ENCODE measurements at places on chromosomes 4 and X. TPM values are rescaled to one million over a fixed set of nuclear protein-coding genes. Genes with fewer than 3 reads are reported as not detected.

- DNase-seq, result no peak
- no peaks in the 10 kb centered on the region for H3K27me3 ChIP-seq
- no peak overlapping the region for H3K27ac ChIP-seq
These were observed 7.5 kb upstream of the BMP2K start for GRCh38 chr4:78768452-78769180.

Gene SPATA18
- total RNA-seq, result 4.0 TPM

GRCh38 chr4:71187404-71188155 lies 151.2 kb upstream of the SLC4A4 start:
- H3K4me1 ChIP-seq, result peaks cover 14% of the 10 kb centered on the region
- DNase-seq, result peak; percentile 31
- peak overlapping the region; percentile 67 for H3K4me3 ChIP-seq
- no peaks in the 10 kb centered on the region for H3K36me3 ChIP-seq
- peak overlapping the region; percentile 86 for H3K27ac ChIP-seq

GRCh38 chrX:13547671-13548070 lies 21.7 kb upstream of the EGFL6 start:
- DNase-seq, result no peak
- no peak overlapping the region for H3K4me3 ChIP-seq
- H3K4me1 ChIP-seq, result no peaks in the 10 kb centered on the region
- no peaks in the 10 kb centered on the region for H3K36me3 ChIP-seq

GRCh38 chrX:49041744-49042580 lies 1.2 kb downstream of the TFE3 start:
- peaks cover 4% of the 10 kb centered on the region for H3K4me1 ChIP-seq
- no peaks in the 10 kb centered on the region for H3K27me3 ChIP-seq
- peaks cover 6% of the 10 kb centered on the region for H3K36me3 ChIP-seq
- no peak for DNase-seq
- no peak overlapping the region for H3K4me3 ChIP-seq
- H3K27ac ChIP-seq, result peak overlapping the region; percentile 65

Gene BEX1
- 21.8 TPM for total RNA-seq

Gene C1QTNF7
- total RNA-seq, result 0.03 TPM

- H3K36me3 ChIP-seq, result no peaks in the 10 kb centered on the region
- H3K27me3 ChIP-seq, result no peaks in the 10 kb centered on the region
- H3K27ac ChIP-seq, result no peak overlapping the region
- DNase-seq, result no peak
- H3K4me3 ChIP-seq, result no peak overlapping the region
These were observed 60.4 kb downstream of the SORCS2 start for GRCh38 chr4:7252510-7253340.

DNA sequence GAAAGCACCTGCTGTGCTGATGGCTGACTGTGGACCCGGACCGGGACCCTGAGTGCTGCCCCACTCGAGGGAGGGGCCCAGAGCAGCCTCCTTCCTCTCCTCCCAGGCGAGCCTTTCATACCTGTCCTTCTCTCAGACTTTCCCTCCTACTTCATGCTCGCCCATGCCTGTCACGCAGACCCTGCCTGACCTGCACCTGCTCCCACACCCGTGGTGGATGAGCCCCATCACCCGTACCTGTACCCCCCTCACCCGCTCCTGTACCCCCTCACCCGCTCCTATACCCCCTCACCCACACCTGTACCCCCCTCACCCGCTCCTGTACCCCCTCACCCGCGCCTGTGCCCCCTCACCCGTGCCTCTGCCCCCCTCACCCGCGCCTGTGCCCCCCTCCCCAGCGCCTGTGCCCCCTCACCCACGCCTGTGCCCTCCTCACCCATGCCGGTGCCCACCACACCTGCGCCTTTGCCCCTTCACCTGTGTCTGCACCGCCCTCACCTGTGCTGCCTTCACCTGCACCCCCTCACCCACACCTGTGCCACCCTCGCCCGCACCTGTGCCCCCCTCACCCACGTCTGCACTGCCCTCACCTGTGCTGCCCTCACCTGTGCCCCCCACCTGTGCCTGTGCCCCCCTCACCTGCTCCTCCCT lies 5.8 kb downstream of the MAEA start:
- H3K27me3 ChIP-seq, result no peaks in the 10 kb centered on the region
- H3K4me1 ChIP-seq, result peaks cover 28% of the 10 kb centered on the region

Gene TEX13D
- not detected for total RNA-seq

- H3K27me3 ChIP-seq, result no peaks in the 10 kb centered on the region
- H3K27ac ChIP-seq, result no peak overlapping the region
- H3K36me3 ChIP-seq, result no peaks in the 10 kb centered on the region
- H3K4me3 ChIP-seq, result no peak overlapping the region
- H3K4me1 ChIP-seq, result no peaks in the 10 kb centered on the region
These were observed 203.5 kb downstream of the PPARGC1A start for GRCh38 chr4:23686169-23686897.

Gene BMPR1B
- total RNA-seq, result 1.6 TPM

Gene CLCN4
- total RNA-seq, result 1.3 TPM

DNA sequence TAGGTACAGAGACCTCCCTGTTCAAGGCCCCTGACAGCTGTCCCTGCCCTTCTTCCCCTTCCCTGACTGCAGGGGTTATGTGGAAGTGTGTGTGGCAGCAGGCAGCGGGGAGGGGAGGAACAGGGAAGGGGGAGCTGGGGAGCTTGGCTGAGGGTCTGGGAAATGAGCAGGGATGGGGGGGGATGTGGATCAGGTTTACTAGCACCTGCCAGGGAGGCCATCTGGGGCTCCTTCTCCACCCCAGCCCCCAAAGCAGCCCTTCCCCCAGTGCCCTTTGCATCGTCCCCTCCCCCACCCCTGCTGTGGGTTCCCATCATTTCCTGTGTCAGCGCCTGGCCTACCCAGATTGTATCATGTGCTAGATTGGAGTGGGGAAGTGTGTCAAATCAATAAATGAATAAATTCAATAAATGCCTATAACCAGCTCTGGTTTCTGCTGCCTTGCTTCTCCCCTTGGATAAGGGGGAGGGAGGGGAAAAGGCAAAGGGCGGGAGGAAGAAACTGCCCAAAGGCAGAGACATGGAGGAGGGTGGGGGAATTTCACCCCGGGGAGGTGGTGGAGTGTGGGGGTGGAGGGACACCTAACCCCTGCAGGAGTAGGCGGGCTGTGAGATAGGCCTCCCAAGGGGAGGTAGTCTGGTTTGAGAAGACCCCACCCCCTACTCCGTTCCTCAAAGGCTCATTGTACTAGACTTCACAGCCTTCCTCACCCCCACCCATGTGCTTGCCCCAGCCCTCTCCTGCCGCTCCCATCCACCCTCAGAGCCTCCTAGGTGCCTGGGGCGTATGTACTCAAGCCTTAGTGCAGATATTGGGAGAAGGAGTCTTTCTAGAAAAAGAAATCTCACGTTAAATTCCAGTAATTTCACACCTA lies 3.2 kb downstream of the CXorf65 start:
- H3K27me3 ChIP-seq, result no peaks in the 10 kb centered on the region
- H3K27ac ChIP-seq, result no peak overlapping the region
- H3K4me3 ChIP-seq, result no peak overlapping the region
- H3K4me1 ChIP-seq, result no peaks in the 10 kb centered on the region
- no peaks in the 10 kb centered on the region for H3K36me3 ChIP-seq
- no peak for DNase-seq

Gene VCX3A
- total RNA-seq, result not detected

GRCh38 chrX:95974096-95974470 lies 710.6 kb upstream of the DIAPH2 start:
- H3K36me3 ChIP-seq, result no peaks in the 10 kb centered on the region
- no peak overlapping the region for H3K4me3 ChIP-seq
- H3K27me3 ChIP-seq, result no peaks in the 10 kb centered on the region
- H3K27ac ChIP-seq, result no peak overlapping the region

Gene IL13RA2
- total RNA-seq, result not detected

- no peaks in the 10 kb centered on the region for H3K4me1 ChIP-seq
- DNase-seq, result no peak
- H3K4me3 ChIP-seq, result peak overlapping the region; percentile 45
These were observed 191.2 kb downstream of the RRAGB start for GRCh38 chrX:55908661-55909212.

Gene PALLD
- 4.4 TPM for total RNA-seq

Gene HTN1
- not detected for total RNA-seq

Gene SSX2
- not detected for total RNA-seq

DNA sequence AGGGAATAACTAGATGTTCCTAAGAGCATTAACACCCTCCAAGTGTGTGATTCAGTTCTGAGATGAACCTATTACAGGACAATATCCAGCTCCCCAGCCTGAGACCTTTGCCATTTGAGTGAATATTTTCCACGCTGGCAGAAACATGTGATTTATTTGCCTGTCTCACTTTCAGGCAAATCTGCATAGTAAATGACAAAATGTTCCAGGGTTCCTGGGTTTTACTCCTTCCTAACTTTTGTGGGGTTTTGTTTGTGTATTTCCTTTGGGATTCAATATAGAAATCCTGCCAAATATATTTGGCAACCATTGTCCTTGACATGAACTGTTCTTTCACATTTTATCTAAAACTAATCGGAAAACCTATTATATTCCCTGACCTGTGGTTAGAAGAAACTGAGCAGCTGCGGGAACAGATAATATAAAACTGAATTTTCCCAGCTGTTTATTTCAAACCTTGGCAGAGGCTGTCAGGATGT lies 12.5 kb downstream of the F8 start:
- peak overlapping the region; percentile 24 for H3K27ac ChIP-seq
- DNase-seq, result no peak
- H3K27me3 ChIP-seq, result no peaks in the 10 kb centered on the region
- no peaks in the 10 kb centered on the region for H3K36me3 ChIP-seq
- H3K4me1 ChIP-seq, result peaks cover 18% of the 10 kb centered on the region
- no peak overlapping the region for H3K4me3 ChIP-seq

Gene TACR3
- total RNA-seq, result not detected

- H3K4me3 ChIP-seq, result no peak overlapping the region
- DNase-seq, result no peak
- no peaks in the 10 kb centered on the region for H3K4me1 ChIP-seq
These were observed 409.3 kb upstream of the NWD2 start for GRCh38 chr4:36835246-36835645.

GRCh38 chr4:110198435-110199416 lies at the start of gene ELOVL6:
Gene ELOVL6 (minus strand): TSS chr4:110198615. CDS start chr4:110198335, 280 bp downstream.
- DNase-seq, result peak; percentile 26
- H3K27me3 ChIP-seq, result no peaks in the 10 kb centered on the region
- H3K4me3 ChIP-seq, result peak within 1 kb of the TSS; percentile 83
- no peak within 1 kb of the TSS for H3K27ac ChIP-seq
- H3K36me3 ChIP-seq, result no peaks in the 10 kb centered on the region
- H3K4me1 ChIP-seq, result peaks cover 10% of the 10 kb centered on the region

GRCh38 chr4:173411106-173411693 lies 12.3 kb upstream of the SCRG1 start:
- no peak overlapping the region for H3K27ac ChIP-seq
- H3K4me1 ChIP-seq, result peaks cover 2% of the 10 kb centered on the region
- H3K27me3 ChIP-seq, result no peaks in the 10 kb centered on the region
- H3K4me3 ChIP-seq, result no peak overlapping the region
- no peaks in the 10 kb centered on the region for H3K36me3 ChIP-seq

Gene MCTS1
- total RNA-seq, result 21.9 TPM

GRCh38 chrX:9906919-9907318 lies 60.2 kb upstream of the CLDN34 start:
- no peak overlapping the region for H3K27ac ChIP-seq
- no peaks in the 10 kb centered on the region for H3K36me3 ChIP-seq
- no peak overlapping the region for H3K4me3 ChIP-seq
- no peaks in the 10 kb centered on the region for H3K27me3 ChIP-seq

DNA sequence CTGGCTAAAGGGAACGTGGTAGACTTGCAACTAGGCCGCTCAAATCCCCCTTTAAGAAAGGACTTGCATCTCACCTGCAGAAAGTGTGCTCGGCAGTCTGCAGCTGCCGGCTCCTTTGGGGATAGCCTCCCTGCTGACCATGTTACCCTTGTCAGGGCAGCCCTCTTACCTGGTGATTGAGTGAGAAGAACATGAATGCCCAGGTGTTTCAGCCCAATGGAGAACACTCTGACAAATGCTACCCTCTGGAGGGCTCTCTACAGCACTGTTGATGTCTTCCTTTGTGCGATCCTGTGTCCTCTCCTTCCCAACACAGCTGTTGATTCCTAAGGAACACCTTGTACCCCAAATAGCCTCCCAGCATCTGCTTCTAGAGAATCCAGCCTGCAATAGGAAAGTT lies 178.7 kb upstream of the LDB2 start:
- no peak overlapping the region for H3K4me3 ChIP-seq
- no peaks in the 10 kb centered on the region for H3K27me3 ChIP-seq
- no peaks in the 10 kb centered on the region for H3K4me1 ChIP-seq
- DNase-seq, result no peak
- no peak overlapping the region for H3K27ac ChIP-seq
- H3K36me3 ChIP-seq, result no peaks in the 10 kb centered on the region

GRCh38 chr4:52234561-52235440 lies 183.7 kb downstream of the SPATA18 start:
- H3K4me1 ChIP-seq, result no peaks in the 10 kb centered on the region
- H3K36me3 ChIP-seq, result no peaks in the 10 kb centered on the region
- no peak overlapping the region for H3K27ac ChIP-seq
- H3K27me3 ChIP-seq, result no peaks in the 10 kb centered on the region
- H3K4me3 ChIP-seq, result no peak overlapping the region

- no peak overlapping the region for H3K4me3 ChIP-seq
- DNase-seq, result no peak
- no peaks in the 10 kb centered on the region for H3K4me1 ChIP-seq
- no peaks in the 10 kb centered on the region for H3K36me3 ChIP-seq
- no peak overlapping the region for H3K27ac ChIP-seq
- no peaks in the 10 kb centered on the region for H3K27me3 ChIP-seq
These were observed 379.7 kb downstream of the SPRY1 start for GRCh38 chr4:123776267-123776666.

DNA sequence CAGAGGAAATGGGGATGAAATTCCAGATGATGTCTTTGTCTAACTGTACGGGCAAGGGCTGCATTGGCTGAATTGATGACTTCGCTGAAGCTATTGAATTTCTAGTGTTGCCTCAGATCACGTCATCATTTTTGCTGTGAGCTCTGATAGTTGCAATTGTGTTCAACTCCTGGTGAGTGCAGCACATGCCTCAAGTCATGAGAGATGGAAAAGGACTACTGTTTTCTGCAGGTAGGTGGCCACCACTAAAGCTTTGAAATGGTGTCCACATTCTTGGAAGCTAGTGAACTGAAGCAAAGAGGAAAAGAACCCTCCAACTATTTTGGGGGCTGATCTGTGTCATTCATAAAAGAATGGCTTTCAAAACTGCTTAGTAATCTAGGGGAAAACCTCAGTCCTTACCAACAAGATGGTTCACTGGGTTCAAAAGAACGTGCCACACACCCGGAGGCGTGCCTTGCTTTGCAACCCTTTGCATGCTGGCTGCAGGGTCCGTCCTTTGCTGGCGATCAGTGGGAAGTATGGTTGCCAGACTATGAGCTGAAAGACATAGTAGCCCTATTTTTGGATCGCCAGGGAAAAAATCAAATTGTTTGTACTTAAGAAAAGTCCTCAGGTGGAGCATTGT lies 88.1 kb upstream of the STOX2 start:
- no peaks in the 10 kb centered on the region for H3K4me1 ChIP-seq
- no peaks in the 10 kb centered on the region for H3K36me3 ChIP-seq
- H3K27me3 ChIP-seq, result no peaks in the 10 kb centered on the region

Gene SHOX
- total RNA-seq, result not detected

GRCh38 chr4:146959692-146960091 lies 14.0 kb upstream of the TTC29 start:
- no peaks in the 10 kb centered on the region for H3K36me3 ChIP-seq
- H3K27ac ChIP-seq, result no peak overlapping the region
- no peak overlapping the region for H3K4me3 ChIP-seq
- H3K4me1 ChIP-seq, result no peaks in the 10 kb centered on the region
- DNase-seq, result no peak
- H3K27me3 ChIP-seq, result no peaks in the 10 kb centered on the region

Gene ZNF630
- 1.4 TPM for total RNA-seq

All from pancreas (tissue), 10 donors.